ENCODE measurements at places on chromosomes 1 and 21.

DNA sequence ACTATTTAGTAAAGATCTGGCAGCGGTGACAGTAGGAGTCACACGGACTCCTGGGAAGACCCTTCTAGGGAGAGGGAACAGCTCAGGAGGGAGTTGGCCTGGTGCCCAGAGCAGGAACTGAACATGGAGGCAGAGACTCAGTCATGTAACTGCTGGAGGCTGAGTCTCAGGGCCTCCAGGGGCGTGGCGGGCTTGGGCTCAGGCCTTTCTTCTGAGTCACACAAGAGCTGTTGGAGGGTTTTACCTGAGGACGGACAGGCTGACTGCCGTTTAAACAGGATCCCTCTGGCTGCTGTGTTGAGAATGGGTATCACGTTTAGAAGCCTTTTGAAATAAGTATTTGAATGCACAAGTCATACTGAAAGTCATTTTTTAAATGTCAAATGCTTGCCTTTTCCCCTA is 7.2 kb upstream of the ETS2 start:
- no peak for DNase-seq

GRCh38 chr1:222454186-222454585 is 93.7 kb downstream of the HHIPL2 start:
- DNase-seq, result no peak

GRCh38 chr1:111596499-111596898 is 23.1 kb upstream of the RAP1A start:
- DNase-seq, result no peak

GRCh38 chr1:205596876-205597275 is 34.9 kb downstream of the ELK4 start:
- DNase-seq, result no peak

DNA sequence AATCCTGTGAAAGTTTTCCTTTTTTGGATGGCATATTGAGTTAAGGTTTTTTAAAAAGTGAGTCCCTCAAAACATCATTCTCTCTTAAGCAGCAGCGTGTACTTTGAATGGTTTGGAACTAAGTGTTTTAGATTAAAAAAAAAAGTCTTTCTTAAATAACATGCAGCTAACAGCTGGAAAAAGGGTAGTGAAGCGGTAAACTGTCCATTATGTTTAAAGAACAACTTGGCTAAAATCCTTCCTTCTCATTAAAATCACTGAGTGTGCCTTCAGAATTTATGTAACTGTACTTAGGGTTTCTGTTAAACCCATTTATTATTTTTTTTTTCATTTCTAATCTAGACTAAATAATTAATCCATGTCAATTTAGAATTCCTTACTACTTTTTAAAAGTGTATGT is 254.2 kb upstream of the ADAMTS5 start:
- no peak for DNase-seq

DNA sequence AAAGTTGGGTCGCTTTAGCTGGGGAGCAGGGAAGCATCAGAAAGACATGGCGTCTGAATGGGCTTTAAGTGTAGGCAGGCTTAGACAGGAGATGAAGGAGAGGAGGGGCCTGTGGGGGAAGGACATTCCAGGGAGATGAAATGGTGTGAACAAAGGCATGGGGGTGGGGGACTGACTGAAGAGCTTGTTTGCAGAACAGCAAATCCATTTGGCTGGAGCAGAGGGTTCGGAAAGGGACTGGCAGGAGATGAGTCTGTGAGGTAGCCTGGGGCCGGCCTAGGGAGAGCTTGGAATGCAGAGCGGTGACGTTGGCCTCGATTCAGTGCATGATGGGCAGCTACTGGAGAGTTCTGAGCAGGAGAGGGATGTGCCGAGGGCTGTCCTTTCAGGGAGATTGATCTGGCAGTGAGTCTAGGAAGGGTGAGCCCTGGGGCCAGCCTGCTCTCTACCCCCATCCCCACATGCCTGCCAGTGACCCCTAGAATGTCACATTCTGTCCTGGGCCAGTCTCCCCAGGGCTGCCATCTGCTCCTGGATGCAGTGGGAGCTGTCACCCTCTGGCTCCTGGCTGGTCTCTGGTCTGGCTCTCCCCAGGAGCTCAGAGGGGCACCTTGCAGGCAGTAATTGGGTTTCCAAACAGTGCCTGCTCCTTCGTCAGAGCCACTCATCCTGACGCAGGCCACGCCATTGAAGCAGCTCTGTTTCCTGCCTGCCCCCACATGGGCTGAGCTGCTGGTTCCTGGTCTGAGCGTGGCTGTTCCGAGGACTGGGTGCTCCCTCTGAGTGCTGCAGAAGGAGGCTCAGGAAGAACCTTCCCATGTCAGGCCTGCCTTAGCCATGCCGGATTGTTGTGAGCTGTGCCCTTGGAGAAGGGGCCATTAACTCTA is 22.3 kb upstream of the TMEM222 start:
- DNase-seq, result no peak

DNA sequence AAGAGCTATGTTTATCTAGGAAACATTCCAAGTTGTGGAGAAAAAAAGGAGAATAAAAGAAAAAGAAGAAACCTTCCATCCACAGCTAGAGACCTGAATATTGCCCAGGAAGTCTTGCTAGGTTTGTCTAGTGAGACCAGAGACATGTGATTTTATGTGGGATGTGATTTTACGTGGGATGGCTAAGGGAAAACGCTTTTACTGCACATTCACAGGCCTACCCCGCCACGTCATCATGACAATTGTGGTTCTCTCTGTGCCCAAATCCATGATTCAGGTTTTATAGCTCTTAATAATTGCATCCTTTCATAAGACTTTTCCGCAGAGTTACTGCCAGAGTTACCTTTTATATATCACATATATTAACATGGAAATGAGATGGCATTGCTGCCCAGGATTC is 86.4 kb upstream of the SSX2IP start:
- DNase-seq, result no peak

DNA sequence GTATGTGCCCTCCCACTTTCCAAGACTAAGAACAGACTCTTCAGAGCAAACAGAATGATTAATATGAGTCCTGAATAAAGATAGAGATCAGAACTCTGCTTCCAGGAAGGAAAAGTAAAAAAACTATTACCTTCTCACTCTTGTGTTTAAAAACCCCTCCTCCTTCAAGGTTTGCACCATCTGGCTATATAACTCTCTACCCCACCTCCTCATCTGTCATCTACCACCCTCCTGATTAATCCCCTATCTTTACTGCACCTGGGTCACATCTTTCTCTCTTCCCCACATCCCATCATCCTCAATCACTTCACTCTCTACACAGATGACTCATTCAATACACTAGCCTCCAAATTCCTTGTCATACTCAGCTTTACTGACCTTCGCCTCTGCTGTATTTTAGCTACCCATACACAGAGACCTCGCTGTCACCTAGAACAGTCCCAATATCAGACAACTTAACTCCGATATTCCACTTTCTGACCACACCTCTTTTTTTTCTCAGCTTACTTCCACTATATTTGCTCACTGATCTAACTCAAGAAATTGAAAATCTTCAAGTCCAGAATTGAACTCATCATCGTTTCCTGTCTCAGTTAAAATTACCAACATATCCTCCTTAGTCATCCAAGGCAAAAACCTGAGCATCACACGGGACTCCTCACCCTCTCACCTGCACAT is 3.7 kb downstream of the SCMH1 start:
- DNase-seq, result no peak

- DNase-seq, result no peak
Observed at GRCh38 chr1:54297596-54298283, 97.8 kb downstream of the MRPL37 start.

DNA sequence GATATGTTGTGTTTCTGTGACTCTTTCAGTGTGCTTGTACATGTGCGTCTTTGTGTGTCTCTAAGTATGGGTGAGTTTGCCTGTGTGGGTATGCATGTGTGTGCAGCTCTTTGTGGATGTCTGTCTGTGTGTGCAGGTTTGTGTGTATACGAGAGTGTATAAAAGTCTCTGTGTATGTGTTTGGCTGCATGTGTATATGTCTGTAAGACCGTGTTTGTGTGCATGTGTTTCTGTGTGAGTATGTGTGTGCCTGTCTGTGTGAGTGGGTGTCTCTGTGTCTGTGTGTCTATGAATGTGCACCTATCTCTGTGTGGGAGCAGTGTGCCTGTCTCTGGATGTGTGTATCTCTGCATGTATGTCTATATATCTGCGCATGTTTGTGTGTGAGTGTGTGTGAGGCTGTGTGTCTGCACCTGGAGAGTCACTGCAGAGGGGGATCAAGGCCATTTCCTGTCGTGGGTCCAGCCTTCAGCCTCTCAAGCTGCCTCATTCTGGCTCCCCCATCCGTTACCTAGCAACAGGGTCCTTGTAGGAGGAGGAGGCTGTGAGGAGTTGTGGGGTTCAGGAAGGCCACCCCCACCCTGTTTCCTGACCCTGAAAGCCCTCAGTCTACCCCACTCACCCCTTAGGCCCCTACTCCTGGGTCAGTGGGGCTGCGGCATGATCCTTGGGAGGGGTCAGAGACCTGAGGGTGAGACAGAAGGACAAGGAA is 10.4 kb downstream of the FGR start:
- no peak for DNase-seq
